Aorta (tissue), 5 donors: ENCODE measurements at places on chromosomes 3 and 15. TPM values are rescaled to one million over a fixed set of nuclear protein-coding genes. Genes with fewer than 3 reads are reported as not detected.

- DNase-seq = no peak
Observed at GRCh38 chr15:90818251-90819210, 49.9 kb upstream of the FURIN start.

DNA sequence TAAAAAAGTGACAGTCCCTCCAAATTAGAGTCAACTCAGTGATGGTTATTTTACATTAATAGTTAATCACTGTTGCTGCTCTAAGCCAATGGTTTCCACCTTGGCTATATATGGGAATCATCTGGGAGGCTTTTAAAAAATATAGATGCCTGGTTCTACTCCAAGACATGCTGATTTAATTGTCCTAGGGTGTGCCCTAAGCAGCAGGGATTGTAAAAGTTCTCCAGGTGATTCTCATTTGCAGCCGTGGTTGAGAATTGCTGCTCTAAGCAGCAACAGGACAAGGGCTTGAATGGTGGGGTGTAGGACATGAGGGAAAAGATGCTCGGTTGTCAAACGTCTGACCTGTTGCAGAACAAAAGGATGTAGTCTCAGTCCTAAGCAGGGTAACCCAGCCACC lies 405.1 kb upstream of the MCTP2 start:
- DNase-seq = no peak

DNA sequence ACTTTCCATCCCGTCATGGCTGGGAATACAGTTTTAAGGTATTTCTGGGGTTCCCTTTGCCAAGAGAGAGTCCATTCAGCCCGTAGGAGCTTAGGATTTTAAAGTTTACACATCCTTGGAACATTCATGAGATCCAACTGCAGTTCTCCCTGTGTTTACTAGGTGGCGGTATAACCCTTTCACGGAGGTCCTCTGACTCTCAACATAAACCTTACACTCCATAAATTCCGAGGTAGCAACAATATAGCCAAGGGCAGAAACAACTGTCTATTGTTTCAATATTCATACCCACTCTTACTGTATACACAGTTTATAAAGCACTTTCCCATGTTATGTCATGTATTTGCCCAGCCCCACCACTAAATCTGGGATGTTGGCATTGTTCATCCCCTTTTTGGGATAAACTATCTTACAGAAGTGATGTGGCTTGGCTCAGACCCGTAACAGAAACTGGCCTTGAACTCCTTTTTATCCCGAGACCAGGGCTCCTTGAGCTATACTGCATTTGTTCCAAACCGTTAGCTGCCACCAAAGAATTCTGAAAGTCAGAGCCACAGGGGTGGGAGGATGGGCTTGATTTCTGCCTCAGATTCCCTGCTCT lies 69.2 kb upstream of the COL6A5 start:
- no peak for DNase-seq

DNA sequence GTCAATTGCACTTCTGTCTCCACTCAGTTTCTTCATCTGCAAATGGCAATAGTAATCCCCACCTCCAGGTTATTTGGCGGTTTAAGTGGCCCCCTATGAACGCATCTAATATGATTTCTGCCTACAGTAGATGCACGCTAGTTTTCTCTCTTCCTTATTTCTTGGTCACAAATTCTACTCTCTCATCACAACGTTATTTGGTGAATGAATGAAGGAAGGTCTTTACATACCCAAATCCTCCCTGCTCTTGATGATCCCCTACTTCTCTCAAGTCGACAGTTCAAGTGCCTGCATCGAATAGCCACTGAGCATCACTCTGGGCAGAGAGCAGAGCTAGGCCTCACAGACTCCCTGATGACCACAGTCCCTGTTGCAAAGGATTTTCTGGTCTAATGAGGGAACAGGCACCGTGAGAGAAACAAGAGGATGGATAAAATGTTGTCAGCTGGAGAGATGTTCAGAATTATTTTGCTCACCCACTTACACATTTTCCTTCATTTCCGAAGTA lies 181.2 kb upstream of the SMAD3 start:
- no peak for DNase-seq

DNA sequence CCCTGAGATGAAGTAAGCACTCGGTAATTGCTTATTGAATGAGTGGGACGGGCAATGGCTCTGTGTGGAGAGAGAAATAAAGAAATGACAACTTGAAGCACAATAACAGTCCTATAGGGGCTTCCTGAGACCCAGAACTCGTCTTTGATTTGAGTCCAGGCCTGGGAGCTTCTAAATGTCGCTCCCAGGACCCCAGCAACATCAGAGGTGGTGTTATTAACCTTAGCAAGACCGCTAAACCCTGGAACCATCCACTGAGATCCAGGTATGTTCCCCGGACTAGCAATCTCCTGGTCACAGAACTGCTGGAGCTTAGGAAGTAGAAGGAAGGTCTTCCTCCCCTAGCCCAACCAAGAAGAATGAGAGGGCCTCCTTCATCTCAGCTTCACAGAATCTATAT lies 160.0 kb downstream of the MINAR1 start:
- no peak for DNase-seq

DNA sequence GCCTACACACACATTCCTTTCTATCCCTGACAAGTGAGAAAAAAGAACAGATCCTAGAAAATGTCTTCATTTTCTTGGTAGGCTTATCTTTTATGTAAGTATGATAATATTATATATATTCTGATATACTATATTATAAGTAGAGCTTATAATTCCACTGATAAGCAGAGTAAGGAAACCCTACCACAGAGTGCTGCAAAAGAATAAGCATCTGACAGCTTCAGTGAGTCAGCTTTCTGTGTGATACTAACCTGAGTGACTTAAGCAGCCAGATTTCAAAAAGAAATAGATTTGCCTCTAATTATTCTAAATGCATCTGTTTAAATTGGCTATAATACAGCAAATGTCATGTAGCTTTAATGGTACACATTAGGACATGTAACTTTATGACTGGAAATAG lies 656.0 kb downstream of the MCTP2 start:
- no peak for DNase-seq

- no peak for DNase-seq
Observed at GRCh38 chr3:139394116-139394515, 4.7 kb upstream of the COPB2 start.

DNA sequence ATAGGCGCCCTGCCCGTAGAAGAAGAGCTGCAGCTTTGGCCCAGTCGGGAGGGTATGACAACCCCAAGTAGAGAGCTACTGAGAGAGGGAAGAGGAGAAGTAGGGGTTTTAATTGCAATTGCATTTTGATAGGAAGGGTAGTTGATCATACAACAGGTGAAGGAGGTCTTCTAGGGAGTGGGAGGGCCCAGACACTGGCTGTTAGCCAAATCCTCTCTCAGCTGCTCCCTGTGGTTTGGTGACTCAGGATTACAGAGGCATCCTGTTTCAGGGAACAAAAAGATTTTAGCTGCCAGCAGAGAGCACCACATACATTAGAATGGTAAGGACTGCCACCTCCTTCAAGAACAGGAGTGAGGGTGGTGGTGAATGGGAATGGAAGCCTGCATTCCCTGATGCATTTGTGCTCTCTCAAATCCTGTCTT lies 408.9 kb upstream of the THBS1 start:
- no peak for DNase-seq

GRCh38 chr3:114333180-114333922 lies 39.5 kb downstream of the TIGIT start:
- no peak for DNase-seq

DNA sequence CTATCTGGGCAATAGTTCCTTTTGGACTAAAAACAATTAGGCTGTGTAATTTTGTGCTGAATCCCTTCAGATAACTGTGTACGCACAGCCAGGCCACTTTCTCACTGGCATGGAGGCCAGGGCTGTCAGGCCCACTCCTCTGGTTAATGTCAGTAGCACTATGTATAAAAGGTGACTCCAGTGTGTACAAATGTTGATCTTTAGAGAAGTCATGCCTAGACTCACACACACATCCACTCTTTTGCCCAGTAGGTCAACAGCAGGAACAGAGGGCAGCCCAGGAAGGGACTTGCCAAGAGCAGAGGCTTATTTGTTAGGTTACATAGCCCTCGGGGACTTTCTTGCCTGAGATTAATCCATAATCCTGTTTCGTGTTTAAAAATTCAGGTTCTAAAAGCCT lies 416.6 kb upstream of the WNT5A start:
- DNase-seq = no peak

DNA sequence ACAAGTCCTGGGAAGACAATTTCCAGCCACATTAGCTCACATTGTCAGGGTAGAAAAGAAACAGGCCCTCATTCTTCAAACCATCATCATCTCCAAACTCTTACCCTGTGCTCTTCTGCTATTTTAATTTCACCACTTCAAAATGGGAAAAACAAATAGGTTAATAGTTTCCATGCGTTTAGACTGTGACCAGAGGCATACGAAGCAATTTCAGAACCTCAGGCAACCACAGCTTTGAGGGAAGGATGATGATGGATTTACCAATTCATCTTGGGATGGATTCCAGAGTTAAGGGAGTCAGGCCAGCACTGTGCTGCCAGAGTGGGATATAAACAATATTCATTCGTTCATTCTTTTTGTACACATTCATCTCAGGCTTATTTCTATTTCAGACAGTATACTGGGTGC lies 307.8 kb upstream of the TPRG1 start:
- no peak for DNase-seq

DNA sequence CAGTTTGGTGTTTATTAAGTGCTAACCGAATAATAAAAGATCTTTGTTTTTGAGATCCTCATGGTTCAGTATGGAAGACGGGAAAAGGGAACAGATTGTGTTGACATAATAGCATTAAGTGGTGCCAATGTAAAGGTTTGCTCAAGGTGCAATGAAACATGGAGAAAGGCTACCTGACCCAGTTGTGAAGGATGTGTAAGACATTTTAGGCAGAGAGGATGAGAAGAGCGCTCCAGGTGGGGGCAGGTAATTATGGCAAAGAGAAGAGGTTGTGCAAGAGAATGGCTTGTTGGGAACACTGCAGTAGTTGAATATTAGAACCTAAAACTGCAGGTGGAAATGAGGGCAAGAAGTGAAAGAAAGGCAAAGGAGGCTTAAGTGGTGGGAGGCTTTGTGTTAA lies 140.8 kb downstream of the DIPK2A start:
- DNase-seq = no peak

GRCh38 chr15:90054618-90055097 lies 47.6 kb downstream of the IDH2 start:
- no peak for DNase-seq

DNA sequence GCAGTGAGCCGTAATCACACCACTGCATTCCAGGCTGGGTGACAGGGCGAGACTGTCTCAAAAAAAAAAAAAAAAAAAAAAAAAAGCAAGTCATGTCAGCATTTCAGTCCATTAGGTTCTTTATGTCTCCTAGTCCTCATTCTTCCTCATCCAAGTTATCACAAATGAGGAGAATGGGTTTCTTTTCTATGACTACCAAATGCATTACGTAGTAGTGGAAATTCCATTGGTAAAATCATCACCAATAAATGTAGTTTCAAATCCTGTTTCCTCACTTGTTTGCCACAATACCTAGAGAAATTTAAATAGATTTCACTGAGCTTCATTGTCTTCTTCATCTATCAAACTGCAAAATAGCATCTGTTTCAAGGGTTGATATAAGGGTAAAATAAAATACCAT lies 317.6 kb upstream of the MME start:
- no peak for DNase-seq

DNA sequence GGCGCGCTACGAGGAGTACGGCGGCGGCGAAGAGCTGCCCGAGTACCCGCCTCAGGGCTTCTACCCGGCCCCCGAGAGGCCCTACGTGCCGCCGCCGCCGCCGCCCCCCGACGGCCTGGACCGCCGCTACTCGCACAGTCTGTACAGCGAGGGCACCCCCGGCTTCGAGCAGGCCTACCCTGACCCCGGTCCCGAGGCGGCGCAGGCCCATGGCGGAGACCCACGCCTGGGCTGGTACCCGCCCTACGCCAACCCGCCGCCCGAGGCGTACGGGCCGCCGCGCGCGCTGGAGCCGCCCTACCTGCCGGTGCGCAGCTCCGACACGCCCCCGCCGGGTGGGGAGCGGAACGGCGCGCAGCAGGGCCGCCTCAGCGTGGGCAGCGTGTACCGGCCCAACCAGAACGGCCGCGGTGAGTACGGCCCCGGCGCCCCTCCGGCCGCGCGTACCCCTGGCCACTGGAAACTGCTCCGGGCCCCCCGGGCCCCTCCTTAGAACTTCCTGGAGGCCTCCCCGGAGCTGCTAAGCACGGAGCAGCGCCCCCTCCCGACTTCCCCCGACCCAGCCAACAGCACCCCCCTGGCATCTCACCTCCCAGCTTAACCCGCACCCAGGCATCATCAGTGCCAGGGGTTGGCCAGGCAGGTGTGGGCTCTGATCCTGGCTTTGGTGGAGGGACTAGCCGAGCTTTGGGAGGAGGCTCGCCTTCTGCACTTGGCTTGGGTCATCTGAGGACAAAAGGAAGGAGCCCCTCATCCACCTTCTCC lies 1.4 kb downstream of the LOXL1 start:
- peak; percentile 91 for DNase-seq

DNA sequence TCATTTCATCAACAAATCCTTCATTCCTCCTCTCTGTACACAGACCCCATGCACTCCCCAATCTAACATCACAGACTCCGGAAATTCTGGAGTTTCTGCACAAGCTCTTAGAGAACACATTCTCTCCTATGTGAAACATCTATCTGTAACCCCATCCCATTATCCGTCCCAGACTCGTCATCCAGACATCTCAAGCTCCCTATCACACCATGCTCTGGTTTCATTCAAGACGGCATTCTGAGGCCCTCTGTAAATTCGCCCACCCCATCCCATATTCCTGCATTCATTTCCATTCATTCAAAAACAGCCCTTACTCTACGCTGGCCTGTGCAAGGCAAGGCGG lies 575 bp downstream of the LEO1 start:
- no peak for DNase-seq

DNA sequence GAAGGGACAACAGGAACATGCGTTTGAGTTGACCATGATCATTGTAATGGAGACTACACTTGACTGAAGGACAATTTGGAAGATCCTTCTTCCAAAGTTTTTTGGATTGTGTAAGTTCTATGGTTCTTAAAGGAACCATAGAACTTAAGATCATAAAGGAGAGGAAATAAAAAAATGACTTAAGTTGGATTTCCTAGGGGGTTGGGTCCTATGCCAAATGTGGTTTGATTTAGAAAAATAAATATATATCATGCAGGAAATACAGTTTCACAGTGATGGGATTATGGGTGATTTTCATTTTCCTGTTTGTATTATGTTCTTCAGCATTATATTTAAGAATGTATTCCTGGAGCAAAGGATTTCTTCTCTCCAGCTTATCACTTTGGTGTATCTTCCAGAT lies 305.5 kb upstream of the DPH6 start:
- DNase-seq = no peak

GRCh38 chr3:183372911-183373310 lies 55.5 kb downstream of the MCF2L2 start:
- no peak for DNase-seq

- peak; percentile 91 for DNase-seq
Observed at GRCh38 chr15:90174140-90174875, 26.8 kb upstream of the SEMA4B start.

Gene CYFIP1
- 160 TPM for total RNA-seq

Gene DISP2
- total RNA-seq = 0.49 TPM

Gene TIMP4
- total RNA-seq = 8.3 TPM

Gene IL17RD
- total RNA-seq = 4.3 TPM

Gene PTH1R
- total RNA-seq = 6.7 TPM

Gene METTL6
- 16.0 TPM for total RNA-seq

Gene PPP1R14D
- not detected for total RNA-seq
